ENCODE measurements at places on chromosomes 5 and 9.
A peak's percentile ranks its signal among the peaks of the same experiment; 100 is the strongest.

DNA sequence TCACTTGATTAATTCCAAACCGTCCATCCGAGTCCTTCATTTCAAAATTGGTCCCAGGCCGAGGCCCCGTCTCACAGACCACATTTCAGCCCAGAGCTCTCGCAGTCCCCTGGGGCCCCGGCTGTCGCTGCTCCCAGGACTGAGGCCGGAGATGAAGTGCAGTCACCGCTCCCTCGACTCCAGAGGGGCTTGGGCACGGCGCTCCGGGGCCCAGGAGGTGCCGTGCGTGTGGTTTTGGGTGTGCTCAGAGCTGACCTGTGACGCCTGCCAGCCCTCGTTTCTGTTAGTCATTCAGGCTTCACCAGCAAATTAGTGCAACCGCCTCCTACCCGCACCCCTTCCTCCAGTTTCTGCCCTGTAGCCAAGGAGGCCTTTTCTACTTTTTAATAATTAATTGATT is 48.7 kb upstream of the PHYKPL start:
- DNase-seq, result no peak

- DNase-seq, result no peak
Measured at GRCh38 chr9:130607640-130608420, 28.5 kb downstream of the FUBP3 start.

GRCh38 chr5:135240781-135241360 is 158.2 kb downstream of the MACROH2A1 start:
- DNase-seq, result no peak

GRCh38 chr9:107323836-107324585 is 40.9 kb downstream of the RAD23B start:
- no peak for DNase-seq

- no peak for DNase-seq
Measured at GRCh38 chr5:118776755-118777154, 211.6 kb downstream of the DTWD2 start.

GRCh38 chr9:115261656-115262081 is 143.7 kb upstream of the TNC start:
- peak; percentile 85 for DNase-seq

- no peak for DNase-seq
Measured at GRCh38 chr9:6938447-6938846, 180.7 kb downstream of the KDM4C start.

- no peak for DNase-seq
Measured at GRCh38 chr5:181281077-181281983, 20.4 kb upstream of the TRIM52 start.

GRCh38 chr9:35689542-35690293 is at the start of gene TPM2:
Gene TPM2 (minus strand): TSS chr9:35689925. CDS start chr9:35689817, 108 bp downstream.
- DNase-seq, result peak; percentile 65

DNA sequence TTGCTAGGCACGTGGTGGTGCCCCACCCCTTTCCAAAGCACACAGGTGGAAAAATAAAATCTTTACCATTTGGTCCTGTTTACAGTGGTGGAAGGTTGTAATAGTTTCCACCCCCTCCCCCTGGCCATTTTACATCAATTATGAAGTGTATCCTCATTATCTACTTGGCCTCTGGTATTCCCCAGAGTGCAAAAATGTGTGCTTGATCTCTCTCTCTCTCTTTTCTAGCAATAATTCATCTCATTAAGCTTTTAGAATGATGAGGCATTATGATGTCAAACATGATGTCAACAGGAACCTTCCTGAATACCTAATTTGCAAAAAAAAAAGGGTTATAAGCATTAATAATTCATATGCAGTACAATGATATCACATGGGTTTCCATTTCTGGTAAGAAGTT is 3.1 kb downstream of the PDE8B start:
- no peak for DNase-seq

- no peak for DNase-seq
Measured at GRCh38 chr9:69965416-69966145, 78.1 kb upstream of the MAMDC2 start.

Measured in RWPE1 (cell line).